Stimulated activated naive B cell treated with anti-CD40 and anti-IgM and Interleukin-4, amounts not matched to agents 10 μg/mL and 1 μg/mL and 100 μg/mL, for 72 hours (primary cell): ENCODE measurements at places on chromosomes 16 and 17.

DNA sequence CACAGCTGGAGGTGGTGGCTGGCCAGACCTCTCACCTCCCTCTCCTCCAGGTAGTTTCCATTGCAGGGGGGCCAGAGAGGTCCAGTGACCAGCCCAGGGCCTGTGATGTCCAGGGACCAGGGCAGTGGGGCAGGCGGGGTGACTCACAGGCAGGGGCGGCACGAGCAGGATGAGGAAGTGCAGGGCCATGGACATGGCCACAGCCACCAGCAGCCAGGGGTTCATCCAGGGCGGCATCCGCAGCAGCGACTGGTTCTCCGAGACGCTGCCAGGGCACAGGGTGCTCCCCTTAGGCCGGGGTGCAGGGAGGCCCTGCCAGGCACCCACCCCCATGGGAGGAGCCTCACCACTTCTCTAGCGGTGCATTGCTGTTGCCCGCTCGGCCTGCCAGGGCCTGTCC, 12.9 kb upstream of the P2RX1 start:
- H3K27ac ChIP-seq = peak overlapping the region; percentile 62
- no peak for DNase-seq
- no peaks in the 10 kb centered on the region for H3K4me1 ChIP-seq
- H3K27me3 ChIP-seq = no peaks in the 10 kb centered on the region
- H3K4me3 ChIP-seq = no peak overlapping the region

- H3K27ac ChIP-seq = peak overlapping the region; percentile 33
- no peak for DNase-seq
- H3K4me3 ChIP-seq = no peak overlapping the region
- peaks cover 28% of the 10 kb centered on the region for H3K4me1 ChIP-seq
These were observed 15.3 kb downstream of the KLHL36 start for GRCh38 chr16:84663433-84664101.

- peaks cover 21% of the 10 kb centered on the region for H3K4me1 ChIP-seq
- H3K27me3 ChIP-seq = no peaks in the 10 kb centered on the region
- H3K27ac ChIP-seq = no peak overlapping the region
- no peak for DNase-seq
These were observed 9.7 kb upstream of the RSKR start for GRCh38 chr17:28623696-28624095.

DNA sequence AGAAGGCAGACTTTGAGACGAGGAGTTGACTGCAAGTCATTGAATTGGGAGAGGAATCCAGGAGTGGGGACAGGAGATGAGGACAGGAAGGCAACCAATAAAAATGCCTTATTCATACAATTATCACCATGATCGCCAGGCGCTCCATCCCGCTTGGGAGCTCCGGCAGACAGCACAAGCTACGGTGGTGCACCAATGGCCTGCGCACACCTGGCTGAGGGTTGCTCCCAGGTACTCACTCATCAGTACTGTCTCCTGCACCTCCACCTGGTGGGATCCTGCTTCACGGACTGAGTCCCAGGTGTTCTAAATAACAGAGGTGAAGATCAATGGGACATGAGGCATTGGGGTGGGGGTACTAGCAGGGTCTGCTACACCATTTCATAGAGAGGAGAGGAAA, 160.0 kb upstream of the TNRC6C start:
- H3K4me1 ChIP-seq = peaks cover 9% of the 10 kb centered on the region
- DNase-seq = no peak
- H3K27me3 ChIP-seq = peaks cover 84% of the 10 kb centered on the region
- H3K4me3 ChIP-seq = no peak overlapping the region
- no peaks in the 10 kb centered on the region for H3K36me3 ChIP-seq
- no peak overlapping the region for H3K27ac ChIP-seq

DNA sequence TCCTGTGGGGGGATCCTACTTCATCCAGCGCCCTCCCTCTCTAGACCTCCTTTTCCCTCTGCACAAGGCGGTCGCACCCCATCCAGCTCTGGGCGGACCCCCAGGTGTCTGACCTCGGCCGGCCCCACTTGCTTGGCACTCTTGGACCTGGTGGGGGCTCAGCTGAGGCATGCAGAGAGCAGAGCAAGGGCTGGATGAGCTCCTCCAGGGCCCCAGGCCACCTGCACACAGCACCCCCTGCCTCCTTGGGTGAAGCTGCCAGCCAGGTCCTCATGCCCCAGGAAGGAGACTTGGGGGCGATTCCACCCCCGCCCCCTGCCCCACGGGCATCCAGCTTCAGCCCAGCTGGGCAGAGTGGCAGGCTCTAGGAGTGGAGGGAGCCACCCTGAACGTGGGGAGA, 159.4 kb upstream of the GSE1 start:
- no peaks in the 10 kb centered on the region for H3K36me3 ChIP-seq
- H3K27ac ChIP-seq = no peak overlapping the region
- peaks cover 36% of the 10 kb centered on the region for H3K27me3 ChIP-seq
- H3K4me3 ChIP-seq = no peak overlapping the region
- peaks cover 6% of the 10 kb centered on the region for H3K4me1 ChIP-seq

DNA sequence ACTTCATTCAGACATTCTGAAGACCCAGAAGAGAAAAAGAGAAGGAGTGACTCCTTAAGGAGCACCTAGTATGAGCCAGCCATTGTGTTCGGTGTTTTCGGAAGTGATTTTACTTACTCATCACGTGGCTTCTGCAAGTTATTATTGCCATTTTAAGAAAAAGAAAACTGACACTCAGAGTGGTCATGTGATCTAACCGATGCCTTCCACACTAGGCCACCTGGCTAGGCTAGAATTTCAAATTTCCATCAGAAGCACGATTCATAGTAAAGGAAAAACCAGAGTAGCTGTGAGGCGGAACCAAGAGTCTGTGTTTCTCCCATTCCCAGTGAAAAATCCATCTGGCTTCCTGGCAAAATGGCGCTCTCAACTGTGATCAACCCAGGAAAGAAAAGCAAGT, 32.0 kb downstream of the GTF3C1 start:
- no peak for DNase-seq
- peaks cover 73% of the 10 kb centered on the region for H3K36me3 ChIP-seq
- H3K4me3 ChIP-seq = no peak overlapping the region
- H3K27ac ChIP-seq = no peak overlapping the region

- peak overlapping the region; percentile 97 for H3K27ac ChIP-seq
- H3K36me3 ChIP-seq = peaks cover 54% of the 10 kb centered on the region
- no peaks in the 10 kb centered on the region for H3K27me3 ChIP-seq
- H3K4me3 ChIP-seq = peak overlapping the region; percentile 96
- H3K4me1 ChIP-seq = peaks cover 38% of the 10 kb centered on the region
- no peak for DNase-seq
These were observed 631 bp downstream of the TRAF7 start for GRCh38 chr16:2155977-2156848.

DNA sequence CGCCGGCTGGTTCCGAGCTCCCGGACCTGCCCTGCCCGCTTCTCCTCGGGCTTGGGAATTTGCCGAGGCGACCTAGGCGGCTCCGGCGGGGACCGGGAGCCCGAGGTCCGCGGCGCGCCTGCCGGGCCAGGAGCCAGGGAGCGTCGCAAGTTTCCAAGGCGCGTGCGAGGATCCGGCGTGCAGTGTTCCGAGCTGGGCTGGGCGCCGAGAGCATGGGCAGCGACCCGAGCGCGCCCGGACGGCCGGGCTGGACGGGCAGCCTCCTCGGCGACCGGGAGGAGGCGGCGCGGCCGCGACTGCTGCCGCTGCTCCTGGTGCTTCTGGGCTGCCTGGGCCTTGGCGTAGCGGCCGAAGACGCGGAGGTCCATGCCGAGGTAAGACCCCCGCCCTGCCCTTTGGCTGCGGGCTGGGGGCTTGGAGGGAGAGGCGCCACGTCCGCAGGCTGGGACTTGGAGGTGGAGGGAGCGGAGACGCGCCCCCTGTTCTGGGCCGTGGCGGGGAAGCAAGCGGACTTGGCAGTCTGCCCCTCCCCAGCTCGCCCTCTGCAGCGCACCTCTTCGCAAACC, 668 bp downstream of the MMP15 start:
- peaks cover 46% of the 10 kb centered on the region for H3K27me3 ChIP-seq
- H3K4me3 ChIP-seq = peak overlapping the region; percentile 46
- peaks cover 3% of the 10 kb centered on the region for H3K36me3 ChIP-seq
- DNase-seq = no peak
- no peak overlapping the region for H3K27ac ChIP-seq
- peaks cover 9% of the 10 kb centered on the region for H3K4me1 ChIP-seq

DNA sequence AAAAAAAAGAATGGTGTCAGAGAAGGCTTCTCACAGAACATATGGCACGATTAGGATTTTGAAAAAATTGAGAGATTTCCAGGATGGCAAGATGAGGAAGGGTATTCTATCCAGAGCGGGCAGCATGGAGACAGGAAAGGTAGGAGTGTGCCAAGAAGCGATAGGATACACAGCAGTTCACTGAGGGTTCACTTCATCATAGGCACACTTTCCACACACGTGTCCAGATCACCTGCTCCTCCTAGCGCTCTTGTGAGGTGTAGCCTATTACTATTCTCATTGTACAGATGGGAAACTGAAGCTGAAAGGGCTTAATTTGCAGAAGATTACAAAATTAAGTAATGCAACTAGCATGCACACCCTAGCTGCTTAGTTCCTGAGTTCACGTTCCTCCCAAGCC, 6.2 kb upstream of the ELAC2 start:
- H3K27me3 ChIP-seq = peaks cover 18% of the 10 kb centered on the region
- DNase-seq = no peak
- peaks cover 21% of the 10 kb centered on the region for H3K4me1 ChIP-seq
- no peak overlapping the region for H3K27ac ChIP-seq
- no peak overlapping the region for H3K4me3 ChIP-seq

- H3K27ac ChIP-seq = peak overlapping the region; percentile 9
- peaks cover 5% of the 10 kb centered on the region for H3K4me1 ChIP-seq
- DNase-seq = no peak
- H3K36me3 ChIP-seq = peaks cover 67% of the 10 kb centered on the region
- no peak overlapping the region for H3K4me3 ChIP-seq
These were observed 17.7 kb downstream of the KNOP1 start for GRCh38 chr16:19700319-19700781.

DNA sequence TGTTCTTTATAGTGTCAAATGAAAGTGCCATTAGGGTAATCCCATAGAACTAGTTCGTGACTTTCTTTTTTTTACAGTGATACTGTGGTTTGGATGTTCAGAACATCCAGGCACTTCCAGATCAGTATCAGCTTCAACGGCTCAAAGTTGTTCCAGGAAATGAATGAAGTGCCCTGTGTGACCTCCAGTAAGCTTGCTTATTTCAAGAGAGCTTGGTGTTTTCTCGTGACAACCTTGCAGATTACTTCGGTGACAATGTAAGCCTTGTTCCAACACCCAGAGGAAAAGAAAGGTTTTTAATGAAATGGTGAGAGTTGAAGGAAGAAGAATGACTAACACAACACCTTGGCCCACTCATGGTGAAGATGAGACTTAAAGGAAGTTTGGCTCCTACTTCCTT, 16.0 kb upstream of the KCNJ16 start:
- H3K4me3 ChIP-seq = no peak overlapping the region
- H3K4me1 ChIP-seq = no peaks in the 10 kb centered on the region
- H3K36me3 ChIP-seq = no peaks in the 10 kb centered on the region
- no peak for DNase-seq
- H3K27me3 ChIP-seq = no peaks in the 10 kb centered on the region
